MCF 10A (cell line): ENCODE measurements at places on chromosomes 2 and 18.

- DNase-seq = no peak
These were observed 24.6 kb downstream of the GCA start for GRCh38 chr2:162368494-162368893.

DNA sequence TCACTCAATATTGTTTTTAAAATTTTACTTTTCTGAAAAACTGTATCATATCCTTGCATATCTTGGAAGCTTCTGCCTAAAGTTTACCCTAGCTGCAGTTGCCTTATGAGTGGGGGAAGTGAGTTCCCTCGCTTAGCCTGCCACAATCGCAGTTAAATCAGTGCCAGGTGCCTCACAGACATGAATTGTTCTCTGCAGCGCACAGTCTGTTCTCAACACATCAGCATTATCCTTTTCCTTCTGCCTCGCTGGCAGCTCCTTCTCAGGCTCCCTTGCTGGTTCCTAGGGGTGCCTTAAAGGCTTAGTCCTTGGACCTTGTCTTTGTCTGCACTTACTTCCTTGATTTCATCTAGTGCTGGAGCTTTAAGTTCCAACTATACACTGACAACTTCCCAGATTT lies 132.8 kb downstream of the TTC27 start:
- DNase-seq = no peak

- peak; percentile 24 for DNase-seq
These were observed at the start of gene CRYBA2 for GRCh38 chr2:218993345-218994315. Gene CRYBA2 (minus strand): TSS chr2:218993422. CDS start chr2:218993176, 246 bp downstream.

DNA sequence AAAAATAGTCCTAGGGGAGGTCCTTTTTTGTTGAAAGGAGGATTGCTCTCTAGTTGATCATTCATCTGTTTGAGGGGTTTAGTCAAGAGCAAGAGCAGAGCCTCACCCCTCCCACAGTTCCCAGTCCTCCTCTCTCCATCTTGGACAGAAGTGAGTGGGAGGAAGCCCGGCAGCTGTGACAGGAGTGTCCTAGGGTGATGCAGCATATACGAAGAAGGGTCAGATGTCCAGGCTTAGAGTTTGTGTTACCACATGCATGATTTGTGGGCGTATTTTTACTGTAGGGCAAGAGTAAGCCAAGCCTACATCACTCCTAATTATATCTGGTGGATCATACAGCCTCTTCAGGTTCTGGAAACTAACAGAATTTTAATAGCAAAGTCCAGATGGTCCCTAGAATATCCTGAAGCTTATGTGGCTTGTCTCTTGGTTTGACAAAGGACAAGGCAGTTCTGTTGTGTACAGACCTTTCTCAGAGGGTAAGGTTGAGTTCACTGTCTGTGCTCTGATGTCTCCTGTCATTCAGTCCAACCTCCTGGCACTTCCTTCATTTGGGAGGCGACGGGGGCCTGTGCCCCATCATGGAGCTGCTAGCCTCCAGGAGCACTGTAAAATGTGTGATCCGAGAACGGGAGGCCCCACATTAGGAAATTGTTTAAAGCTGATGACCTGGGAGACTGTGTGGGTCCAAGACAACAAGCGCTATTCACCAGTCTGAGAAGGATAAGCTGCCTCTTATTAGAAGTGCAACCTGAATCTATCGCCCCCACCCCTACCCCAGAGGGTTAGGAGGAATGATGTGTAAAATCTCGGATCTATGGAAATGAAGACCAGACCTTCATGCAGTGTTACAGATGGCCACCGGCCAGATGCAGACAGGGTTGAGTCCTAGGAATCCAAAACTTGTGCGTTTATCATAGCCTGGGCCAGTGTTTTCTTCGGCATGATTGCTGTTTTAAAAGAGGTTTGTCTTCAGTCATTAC lies 6.9 kb downstream of the CEP68 start:
- no peak for DNase-seq

- peak; percentile 35 for DNase-seq
These were observed 7.1 kb downstream of the CABLES1 start for GRCh38 chr18:23142251-23142929.

GRCh38 chr2:177296040-177296439 lies 31.5 kb upstream of the NFE2L2 start:
- DNase-seq = peak; percentile 42

GRCh38 chr2:217835931-217836891 lies 166.6 kb downstream of the TNS1 start:
- peak; percentile 40 for DNase-seq

DNA sequence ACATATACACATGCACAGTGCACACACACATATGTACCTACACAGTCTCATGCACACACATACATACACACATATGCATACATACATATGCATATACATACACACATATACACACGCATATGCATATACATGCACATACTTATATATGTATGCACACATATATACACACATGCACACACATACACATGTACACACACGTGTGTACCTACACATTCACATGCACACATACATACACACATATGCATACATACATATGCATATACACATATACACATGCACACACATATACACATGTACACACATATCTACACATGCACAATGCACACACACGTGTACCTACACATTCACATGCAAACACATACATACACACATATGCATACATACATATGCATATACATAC lies 100.3 kb upstream of the TWIST2 start:
- no peak for DNase-seq

DNA sequence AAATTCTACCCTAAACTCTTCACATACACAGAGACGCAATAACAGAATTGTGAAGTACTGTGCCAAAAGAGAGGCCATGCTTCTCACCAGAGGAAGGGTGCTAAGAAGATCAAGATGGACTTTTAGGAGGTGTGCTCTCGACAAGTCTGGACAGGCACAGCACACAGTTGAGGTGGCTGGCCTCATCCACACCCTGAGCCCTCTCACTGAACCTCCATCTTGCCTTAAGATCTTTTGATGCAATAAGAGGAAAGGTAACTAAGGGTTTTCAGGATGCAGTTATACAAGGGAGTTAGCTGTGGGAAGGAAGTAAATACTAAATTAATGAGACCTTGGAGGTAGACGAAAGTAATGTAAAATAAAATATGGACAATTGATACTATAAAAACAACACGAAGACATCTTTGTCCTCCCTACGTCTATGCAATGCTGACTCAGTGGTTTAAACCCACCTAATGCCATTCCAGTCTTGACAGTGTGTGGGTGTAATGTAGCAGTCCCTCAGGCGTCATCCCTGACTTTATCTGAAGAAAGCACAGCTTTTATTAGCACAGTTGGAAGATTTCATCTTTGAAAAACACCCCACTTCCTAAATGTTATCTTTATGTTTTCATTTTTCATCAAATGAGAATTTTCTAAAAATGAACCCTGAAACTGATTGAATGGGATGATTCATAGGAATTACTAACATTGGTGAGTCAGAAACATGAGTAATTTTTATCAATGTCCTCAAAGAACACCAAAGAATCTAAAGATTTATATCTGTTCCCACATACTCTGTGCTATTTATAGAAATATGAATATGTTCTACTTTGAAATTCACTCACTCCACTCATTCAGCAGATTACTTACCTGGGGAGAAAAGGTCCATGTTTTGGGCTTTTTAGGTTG lies 34.0 kb upstream of the MALL start:
- DNase-seq = peak; percentile 71
